ENCODE measurements at places on chromosomes 12 and 14. TPM values are rescaled to one million over a fixed set of nuclear protein-coding genes. Genes with fewer than 3 reads are reported as not detected.

DNA sequence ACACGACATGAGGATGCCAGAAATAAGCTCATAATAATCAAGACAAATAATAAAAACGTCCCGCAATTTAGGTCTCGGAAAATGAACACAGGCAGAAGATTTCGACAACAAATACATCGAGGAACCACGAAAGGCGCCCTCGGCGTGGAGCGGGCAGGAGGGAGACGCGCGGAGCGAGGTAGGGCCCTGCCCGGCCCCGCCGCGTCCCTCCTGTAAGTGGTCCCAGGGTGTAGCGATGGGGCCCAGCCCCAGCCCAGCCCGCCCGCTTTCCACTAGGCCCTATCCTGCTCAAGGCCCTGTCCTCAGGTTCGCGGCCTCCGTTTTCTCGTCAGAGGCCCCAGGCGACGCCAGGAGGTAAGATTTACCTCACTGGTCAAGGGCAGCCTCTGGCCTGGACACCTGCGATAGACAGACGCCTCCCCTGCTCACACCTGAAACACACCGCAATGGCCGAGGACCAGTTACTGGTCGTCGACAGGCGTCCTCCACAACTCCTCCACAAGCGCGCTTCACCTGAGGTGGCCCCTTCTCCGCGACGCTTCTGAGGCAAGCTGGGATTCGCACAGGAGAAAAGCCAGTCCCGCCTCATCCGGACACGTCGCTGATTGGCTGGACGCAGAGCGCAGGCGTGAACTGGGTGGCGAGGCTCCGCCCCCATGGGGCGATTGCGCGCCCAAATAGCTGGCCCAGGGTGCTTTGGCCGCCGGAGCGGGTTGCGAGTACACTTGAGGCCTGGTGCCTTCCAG lies at the start of gene SYCP3:
Gene SYCP3, minus strand, starts transcription at position 543 of the 746 bp plus-strand sequence. CDS start 1,527 bp downstream, outside the sequence.
- H3K4me1 ChIP-seq, result peaks cover 9% of the 10 kb centered on the region
- H3K27ac ChIP-seq, result no peak within 1 kb of the TSS
- no peak for DNase-seq
- peaks cover 8% of the 10 kb centered on the region for H3K36me3 ChIP-seq
- H3K27me3 ChIP-seq, result no peaks in the 10 kb centered on the region
- no peak within 1 kb of the TSS for H3K4me3 ChIP-seq

DNA sequence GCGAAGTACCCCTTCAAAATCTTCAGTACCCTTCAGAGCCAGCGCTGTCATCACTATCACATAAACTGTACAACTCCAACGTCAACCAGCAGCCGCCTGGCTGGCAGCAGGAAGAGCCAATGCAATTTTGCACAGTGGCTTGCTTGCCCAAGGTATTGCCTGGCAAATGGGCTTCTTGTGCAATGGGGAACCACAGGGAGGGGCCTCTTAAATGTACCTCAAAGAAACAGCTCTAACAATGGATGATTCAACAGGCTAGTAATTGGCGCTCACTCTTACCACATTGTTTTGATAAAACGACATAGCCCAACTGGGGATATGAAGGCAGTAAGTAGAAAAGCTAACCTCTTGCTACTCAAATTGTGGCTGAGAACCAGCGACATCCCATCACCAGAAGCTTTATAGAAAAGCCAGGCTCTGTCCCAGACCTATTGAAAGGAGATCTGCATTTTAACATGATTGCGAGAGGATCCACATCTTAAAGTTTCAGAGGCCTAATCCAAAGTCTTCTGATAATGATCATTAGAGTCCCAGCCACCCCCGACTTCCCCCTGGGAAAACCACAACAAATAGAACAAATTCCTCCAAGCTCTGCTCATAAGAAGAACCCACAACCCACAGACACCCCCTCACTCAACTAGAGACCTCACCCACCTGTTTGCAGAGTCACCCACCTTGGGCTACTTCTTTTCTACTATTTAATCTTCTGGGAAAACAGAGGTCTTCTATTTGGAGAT lies 125.3 kb upstream of the HIF1A start:
- peaks cover 66% of the 10 kb centered on the region for H3K4me1 ChIP-seq
- no peaks in the 10 kb centered on the region for H3K27me3 ChIP-seq
- peak overlapping the region; percentile 78 for H3K27ac ChIP-seq
- DNase-seq, result peak; percentile 82
- peak overlapping the region; percentile 36 for H3K4me3 ChIP-seq

- H3K4me3 ChIP-seq, result no peak overlapping the region
- H3K27ac ChIP-seq, result no peak overlapping the region
- H3K36me3 ChIP-seq, result peaks cover 19% of the 10 kb centered on the region
These were observed 36.5 kb downstream of the CIT start for GRCh38 chr12:119840582-119840981.

DNA sequence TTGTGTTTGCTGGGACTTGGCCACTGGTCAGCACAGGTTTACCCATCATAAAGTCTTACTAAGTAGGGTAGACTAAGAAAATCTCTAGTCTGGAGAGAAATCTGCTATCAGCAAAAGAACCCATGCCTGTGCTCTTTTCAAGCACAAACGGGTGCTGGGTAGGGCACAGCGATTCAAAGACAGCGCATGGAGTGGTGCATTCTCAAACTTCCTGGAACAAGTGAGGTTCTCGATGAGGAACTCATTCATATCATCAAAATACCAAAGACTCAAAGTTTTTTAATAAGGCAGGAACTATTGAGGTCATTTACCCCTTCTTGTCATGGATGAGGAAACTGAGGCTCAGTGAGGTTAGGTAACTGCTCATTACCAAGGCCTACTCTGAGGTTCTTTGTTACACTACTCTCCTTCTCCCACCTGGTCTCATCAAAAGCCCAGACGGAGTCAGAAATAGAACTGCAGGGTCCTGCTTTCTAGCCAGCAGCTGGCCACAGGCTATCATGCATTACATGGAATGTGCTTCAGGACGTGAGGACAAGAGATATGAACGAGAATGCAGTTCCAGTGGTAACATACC lies 390.3 kb downstream of the ZFP36L1 start:
- H3K27ac ChIP-seq, result peak overlapping the region; percentile 74
- no peak for DNase-seq
- H3K4me3 ChIP-seq, result no peak overlapping the region
- no peaks in the 10 kb centered on the region for H3K36me3 ChIP-seq
- no peaks in the 10 kb centered on the region for H3K27me3 ChIP-seq
- peaks cover 40% of the 10 kb centered on the region for H3K4me1 ChIP-seq

Gene TRIM9
- 6.5 TPM for total RNA-seq

Gene DBX2
- not detected for total RNA-seq

All from activated CD8-positive, alpha-beta T cell treated with anti-CD3 and anti-CD28 coated beads for 36 hours (primary cell).